Memory B cell (primary cell): ENCODE measurements at places on chromosomes 7 and 10.

GRCh38 chr10:16953270-16953669 lies 136.0 kb upstream of the RSU1 start:
- DNase-seq = no peak

DNA sequence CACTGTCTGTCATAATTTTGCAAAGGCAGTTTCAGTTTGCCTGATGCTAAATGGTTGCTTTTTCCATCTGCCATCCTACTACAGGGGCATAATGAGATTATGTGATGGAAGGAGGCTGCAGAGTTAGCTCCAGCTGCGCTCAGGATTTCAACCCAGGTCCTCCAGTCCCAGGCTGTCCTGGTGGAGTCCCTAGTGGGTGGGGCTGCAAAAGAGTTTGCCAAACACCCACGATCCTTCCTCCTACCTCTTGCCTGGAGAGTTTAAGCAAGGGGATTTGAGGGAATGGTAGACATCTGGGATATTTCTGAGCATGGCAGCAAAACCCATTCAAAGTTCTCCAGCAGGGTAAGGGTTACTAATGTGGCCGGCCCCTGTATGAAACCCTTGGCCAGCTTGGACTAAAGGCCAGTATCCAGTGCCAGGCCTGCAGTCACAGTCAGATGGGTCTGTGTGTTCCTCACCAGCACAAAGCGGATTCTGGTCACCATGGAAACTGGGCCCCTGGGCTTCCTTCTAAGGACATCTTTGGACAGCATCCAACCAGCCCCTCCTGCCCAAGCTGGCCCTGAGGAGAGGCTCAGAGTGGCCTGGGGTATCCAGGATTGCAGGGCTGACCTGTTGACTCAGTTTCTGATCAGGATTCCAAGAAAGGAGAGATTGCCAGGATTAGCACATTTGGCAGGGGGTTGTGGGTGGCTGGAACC lies 42.7 kb upstream of the CHST3 start:
- DNase-seq = no peak

- no peak for DNase-seq
Observed at GRCh38 chr7:100142461-100142860, 6.3 kb upstream of the LAMTOR4 start.

- no peak for DNase-seq
Observed at GRCh38 chr10:6009961-6010360, 32.6 kb upstream of the IL15RA start.

GRCh38 chr7:78476851-78477405 lies 678.4 kb downstream of the PHTF2 start:
- no peak for DNase-seq

DNA sequence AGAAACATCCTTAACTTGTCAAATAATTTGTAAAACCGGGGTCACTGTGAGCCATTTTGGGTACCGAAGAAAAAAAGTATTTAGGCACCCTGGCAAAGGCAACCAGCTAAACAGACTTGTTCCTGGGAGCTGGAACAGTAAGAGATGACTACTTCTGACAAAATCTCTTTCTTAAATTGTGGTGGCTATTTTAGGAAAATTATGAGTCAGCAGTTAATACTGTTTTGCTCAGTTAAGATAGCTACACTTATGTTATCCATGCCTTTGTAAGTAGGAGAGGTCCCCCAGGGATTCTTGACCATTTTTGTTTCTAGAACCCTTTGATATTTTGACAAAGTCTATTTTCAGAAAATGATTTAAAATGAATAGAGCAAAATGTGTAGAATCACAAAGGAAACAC lies 68.7 kb downstream of the TAX1BP1 start:
- DNase-seq = no peak

- DNase-seq = no peak
Observed at GRCh38 chr7:118731854-118732253, 507.4 kb downstream of the ANKRD7 start.

- DNase-seq = no peak
Observed at GRCh38 chr10:110209926-110210673, 2.7 kb downstream of the MXI1 start.

DNA sequence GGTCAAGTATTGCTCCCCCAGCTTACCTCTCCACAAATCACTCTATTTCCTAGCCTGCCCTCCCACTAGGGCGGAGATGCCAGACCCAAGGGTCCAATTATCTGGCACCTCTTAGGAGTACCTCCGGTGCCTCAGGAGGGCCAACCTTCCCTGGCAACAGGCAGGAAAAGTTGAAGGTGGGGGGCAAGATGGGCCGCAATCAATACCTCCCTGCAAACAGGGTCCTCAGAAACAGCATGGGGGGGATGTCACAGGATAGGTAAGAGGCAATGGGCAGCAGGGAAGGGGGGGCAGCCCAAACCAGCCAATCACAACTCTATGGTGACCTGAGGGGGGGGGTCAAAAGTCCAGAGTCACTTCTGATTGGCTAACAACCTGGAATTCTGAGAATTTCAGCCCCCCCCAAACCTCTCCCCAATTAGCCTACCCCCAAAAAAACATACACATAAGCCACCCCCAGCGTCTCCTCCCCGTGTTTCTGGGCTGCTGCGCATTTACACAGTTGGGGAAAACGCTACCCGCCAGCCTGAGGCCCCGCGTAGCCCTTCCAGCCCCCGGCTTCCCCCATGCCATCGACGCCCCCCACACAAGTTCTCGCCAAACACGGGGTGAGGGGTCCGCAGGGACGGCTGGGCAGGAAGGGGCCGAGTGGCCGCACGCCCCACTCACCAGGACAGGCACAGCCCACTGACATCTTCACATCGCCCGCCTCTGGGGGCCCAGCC lies 589 bp downstream of the LDB1 start:
- peak; percentile 37 for DNase-seq
